SK-N-SH treated with all-trans-retinoic acid at 6 μM for 48 hours (cell line): ENCODE measurements at places on chromosomes 6 and 20.

DNA sequence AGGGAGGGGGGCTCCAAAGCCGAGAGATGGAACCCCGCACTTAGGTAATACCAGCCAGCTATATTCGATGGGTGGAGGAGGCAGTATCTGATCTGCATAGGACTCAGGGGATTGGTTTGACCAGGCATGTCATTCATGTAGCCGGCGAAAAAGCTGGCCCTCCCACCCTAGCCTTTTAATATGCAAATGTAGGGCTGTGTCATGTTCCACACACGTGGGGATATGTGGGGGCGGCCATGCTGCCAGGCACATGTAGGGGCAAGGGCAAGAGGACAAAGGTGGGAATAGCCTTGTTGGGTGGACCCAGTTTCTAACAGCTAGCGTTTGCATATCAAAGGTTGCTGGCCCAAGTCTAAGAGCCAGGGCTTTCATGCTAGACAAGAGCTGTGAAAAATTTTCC is 39.1 kb upstream of the DDR1 start:
- no peak for ATAC-seq

DNA sequence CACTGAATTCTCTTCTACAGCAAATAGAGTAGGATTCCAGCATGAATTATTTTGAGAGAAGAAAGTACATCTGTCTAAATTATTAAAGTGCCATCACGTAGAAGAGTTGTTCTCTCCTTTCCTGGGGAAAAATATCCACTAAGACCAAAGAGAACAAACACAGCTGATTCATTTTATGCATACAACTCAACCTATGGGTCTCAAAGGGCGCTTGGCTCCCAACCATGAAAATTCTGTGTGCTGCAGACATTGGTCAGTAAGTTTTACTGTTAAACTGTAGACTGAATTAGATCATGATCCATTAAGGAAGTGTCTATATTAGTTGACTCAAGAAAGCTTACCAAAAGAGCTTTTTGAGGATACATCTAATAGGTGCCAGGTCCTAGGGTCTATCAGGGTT is 83.5 kb downstream of the FRK start:
- no peak for ATAC-seq

DNA sequence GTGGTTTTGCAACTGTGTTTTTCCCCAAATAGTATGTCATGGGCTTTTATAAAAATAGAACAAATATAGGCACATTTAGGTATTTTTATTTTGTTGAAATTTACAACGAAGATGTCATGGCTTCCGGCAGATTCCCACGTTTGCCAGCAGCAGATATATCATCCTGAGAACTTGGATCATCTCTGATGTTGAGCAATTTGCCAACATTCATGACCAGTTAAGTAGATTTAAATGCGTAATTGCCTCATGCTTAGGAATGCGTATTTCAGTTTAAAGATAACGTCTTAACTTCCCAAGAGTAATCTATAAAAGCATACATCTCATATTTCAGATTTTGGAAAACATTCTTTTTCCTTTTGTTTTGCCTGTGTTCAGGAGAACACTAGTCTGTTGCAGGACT is 457.8 kb downstream of the QKI start:
- ATAC-seq, result no peak

GRCh38 chr20:50418890-50419642 is 91.1 kb upstream of the PTPN1 start:
- no peak for ATAC-seq

DNA sequence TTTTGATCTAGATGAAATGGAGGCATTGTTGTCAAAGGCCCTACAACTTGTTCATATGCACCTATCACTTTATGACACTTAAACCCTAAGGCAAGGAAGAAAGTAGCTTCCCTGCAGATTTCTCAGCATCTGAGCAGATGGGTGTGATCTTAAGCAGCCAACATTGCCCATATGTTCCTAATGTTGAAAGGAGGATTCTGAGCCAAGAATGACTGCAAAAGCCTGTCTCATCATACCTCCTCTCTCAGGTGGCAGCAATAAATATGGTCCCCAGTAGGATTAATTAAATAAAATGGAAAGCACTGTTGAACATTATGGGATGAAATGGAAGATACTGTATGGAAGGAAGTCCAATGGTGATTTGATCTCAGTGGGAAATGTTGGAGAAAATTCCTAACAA is 538.1 kb upstream of the MAN1A1 start:
- no peak for ATAC-seq

DNA sequence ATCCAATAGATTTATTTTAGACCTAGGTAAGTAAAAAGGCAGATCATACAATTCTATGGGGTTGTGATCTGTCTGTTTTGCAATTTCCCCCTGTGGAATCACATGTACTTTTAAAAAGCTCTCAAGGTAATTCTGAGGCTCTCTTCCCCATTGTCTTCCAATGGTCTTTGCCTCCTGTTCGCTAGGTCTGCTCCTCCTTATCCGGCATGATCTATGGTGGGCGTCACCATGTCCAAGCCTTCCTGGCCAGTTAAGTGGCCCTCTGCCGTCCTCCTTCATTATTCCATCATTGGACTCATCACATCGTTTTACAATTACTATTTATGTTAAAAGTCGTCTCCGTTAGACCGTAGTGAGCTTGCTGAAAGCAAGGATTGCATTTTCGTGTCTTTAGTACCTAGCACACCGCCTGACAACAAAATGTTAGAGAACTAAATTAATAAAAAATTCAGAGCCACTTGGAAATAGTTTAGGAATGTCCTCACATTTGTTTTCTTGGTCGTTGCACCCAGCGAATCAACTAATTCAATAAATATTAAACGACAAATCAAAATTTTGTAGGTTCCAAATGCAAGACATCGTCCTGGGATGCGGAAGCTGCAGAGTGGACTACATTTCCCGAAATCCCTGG is 2.2 kb upstream of the STXBP5 start:
- ATAC-seq, result peak; percentile 70

DNA sequence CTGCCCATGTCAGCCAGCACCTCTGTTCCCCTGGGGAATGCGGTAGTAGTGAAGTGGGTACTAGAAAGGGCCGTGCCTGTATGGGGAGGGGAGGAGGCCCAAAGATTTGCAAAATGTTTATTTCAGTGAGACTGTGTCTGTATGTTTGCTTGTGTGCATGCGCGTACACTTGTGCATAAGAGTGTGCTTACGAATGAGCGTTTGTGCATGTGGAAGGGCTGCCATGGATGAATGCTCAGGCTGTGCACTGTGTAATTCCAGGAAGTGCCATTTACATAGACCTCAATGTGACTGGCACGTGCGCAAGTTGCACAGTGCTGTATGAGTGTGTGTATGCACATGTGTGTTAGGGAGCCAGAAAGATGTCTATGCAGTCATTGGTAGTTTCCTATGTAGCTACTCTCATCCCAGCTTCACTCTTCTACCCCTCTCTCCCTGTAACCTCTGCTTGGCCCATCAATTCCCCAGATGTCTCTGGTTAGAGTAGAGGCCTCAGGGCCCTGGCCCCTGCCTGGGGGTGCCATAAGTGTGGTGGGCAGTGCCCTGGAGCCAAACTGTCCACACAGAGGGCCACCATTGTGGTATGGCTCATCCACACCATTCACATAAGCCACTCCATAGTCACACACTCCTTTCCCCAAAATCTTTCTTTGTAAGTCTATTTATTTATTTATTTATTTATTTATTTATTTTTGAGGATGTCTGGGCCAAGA is 26.8 kb upstream of the SLC22A7 start:
- no peak for ATAC-seq

DNA sequence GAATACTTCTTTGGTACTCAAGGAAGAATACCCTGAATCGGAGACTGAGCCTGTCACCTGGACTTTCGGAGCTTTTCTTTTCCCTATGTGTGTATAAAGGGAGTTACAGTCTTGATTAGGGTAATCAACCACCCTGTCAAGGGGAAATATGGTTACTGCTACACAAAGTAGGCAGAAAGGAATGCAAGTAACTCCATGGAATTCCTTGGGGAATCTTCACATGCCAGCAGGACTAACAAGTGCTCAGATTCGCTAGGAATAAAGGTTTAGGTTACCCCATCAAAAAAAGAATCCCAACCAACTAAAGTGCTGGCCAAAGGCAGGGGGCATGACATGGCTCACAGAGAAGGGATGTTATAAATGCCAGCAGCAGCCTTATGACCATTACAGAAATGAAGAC is 10.4 kb downstream of the KCNS1 start:
- ATAC-seq, result no peak

GRCh38 chr20:39222101-39222500 is 260.0 kb downstream of the DHX35 start:
- no peak for ATAC-seq

- no peak for ATAC-seq
Measured at GRCh38 chr20:59173938-59174491, 10.4 kb downstream of the ZNF831 start.

DNA sequence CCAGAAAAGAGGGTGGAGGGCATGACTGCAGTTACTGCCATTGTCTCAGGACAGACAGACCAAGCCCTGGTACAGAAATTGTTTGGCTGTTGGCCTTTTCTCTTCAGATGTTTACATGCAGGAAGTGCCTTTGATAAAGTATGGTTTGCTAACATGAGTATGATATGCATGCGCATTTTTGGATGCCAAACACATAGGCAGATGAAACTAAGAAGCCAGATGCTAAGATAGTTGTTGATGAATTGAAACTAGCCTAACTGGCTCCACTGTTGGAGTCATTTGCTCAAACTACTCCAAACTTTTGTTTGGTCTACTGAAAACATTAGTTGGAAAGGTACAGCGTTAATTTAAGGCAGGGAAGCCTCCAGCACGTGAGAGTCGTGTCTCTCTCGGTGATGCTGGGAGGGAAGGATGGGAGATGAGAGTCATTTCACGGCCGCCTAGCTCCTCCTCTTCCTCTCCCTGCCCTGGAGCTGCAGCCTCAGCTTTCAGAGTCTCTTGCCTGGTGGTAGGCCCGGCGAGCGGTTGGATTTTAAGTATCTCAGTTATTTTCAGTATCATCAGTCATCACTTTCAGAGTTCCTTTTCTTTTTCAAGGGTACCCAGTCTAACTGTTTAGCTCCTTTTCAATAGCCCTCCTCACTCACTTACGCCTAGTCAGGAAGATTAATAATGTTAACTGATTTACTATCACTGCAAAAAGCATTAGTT is 29.7 kb downstream of the RREB1 start:
- ATAC-seq, result no peak

DNA sequence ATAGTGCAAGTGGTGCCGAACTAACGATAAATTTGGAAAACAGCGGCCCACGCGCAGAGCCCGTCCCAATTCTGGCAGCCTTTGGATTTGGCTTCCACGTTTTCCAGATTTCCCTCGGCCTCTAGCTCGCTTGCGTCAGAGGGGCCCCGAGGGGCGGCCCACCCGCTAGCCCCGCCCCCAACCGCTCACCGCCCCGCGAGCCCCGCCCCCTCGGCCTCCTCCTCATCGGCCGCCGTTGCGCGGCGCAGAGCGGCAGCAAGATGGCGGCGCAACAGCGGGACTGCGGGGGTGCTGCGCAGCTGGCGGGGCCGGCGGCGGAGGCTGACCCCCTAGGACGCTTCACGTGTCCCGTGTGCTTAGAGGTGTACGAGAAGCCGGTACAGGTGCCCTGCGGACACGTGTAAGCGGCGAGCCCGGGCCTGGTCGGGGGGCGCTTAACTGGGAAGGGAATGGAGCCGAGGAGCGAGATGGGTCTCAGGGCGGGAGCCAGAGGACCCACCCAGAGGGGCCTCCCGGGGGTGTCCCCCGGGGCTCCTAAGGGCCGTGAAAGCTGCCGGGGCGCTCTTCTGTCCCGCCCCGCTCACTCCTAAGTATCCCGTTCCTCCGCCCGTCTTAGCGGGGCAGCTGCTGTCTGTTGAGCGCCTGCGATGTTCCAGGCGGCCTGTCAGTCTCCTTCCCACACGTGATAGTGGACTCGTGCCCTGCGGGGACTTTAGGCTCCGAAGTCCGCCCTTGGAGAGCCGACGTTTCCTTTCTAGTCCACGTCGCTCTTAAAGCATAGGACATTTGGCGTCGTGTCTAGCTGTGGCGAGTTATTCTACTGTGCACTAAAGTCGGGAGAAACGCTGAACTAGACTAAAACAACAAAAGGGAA is at the start of gene RNF114:
Gene RNF114, plus strand, starts transcription at position 245 of the 874 bp plus-strand sequence. Its CDS starts 16 bp downstream, at position 261.
- ATAC-seq, result peak; percentile 83

GRCh38 chr6:157514659-157515496 is 133.9 kb downstream of the ZDHHC14 start:
- ATAC-seq, result peak; percentile 96

DNA sequence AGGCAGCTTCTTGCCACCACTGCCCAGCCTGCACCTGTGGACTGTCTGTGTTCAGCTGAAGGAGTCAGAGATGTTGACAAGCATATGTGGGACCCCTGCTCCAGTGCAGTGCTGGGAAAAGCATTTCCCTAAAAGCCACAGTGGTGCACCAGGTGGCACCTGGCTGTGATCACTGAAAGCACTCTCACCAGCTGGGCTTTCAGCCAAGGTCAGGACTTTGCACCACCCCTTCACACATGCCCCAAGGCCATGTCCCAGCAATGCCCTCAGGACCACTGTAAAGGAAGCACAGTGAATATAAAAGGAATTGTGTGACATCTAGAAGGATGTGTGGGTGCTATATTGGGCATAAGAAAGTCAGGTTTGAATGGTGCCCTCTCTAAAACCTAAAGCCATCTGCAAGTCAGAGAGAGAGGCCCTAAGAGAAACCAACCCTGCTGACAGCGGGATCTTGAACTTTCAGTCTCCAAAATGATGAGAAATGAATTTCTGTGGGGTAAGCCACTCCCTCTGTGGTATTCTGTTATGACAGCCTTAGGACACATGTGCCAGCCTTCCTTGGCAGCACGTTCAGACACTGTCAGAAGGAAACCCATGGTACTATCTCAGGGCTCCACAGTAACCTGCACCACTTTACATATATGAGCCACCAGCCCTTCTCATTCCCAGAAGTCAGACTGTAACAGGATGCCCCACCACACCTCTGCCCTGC is 30.7 kb downstream of the CBLN4 start:
- no peak for ATAC-seq

DNA sequence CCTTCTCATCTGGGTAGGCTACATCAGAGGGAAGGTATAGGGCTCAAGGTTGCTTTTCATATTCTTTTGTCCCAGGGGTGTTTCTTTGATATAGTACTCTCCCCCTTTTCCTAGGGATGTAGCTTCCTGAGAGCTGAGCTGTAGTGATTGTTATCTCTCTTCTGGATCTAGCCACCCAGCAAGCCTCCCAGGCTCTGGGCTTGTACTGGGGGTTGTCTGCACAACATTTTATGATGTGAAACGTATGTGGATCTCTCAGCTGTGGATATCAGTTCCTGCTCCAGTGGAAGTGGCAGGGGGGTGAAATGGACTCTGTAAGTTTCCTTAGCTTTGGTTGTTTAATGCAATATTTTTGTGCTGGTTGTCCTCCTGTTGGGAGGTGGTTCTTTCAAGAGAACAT is 437.3 kb upstream of the SYNCRIP start:
- no peak for ATAC-seq

DNA sequence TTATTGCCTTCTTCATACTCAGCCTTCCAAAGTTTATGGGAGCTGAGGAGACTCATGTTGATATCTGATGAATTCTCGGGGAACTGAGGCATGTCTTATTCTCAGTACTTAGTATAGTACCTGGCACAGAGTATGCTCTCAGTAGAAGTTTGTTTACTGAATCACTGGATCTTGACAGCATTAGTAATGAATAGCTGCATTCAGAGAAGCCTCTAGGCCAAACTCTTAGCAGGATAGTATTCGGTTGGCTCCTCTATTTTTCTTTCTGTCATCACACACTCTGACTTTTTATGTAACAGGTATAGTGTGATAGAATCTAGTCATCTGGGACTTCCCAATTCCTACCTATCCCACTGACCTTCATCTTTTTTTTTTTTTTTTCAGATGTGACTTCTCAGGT is 566.4 kb upstream of the MAN1A1 start:
- no peak for ATAC-seq

- no peak for ATAC-seq
Measured at GRCh38 chr20:47973519-47974233, 188.4 kb upstream of the SULF2 start.

GRCh38 chr20:63655249-63655648 is 2.0 kb upstream of the STMN3 start:
- no peak for ATAC-seq
